ENCODE measurements at places on chromosomes 6 and 20.

GRCh38 chr6:104700371-104701185 is 159.1 kb downstream of the HACE1 start:
- no peak for DNase-seq

DNA sequence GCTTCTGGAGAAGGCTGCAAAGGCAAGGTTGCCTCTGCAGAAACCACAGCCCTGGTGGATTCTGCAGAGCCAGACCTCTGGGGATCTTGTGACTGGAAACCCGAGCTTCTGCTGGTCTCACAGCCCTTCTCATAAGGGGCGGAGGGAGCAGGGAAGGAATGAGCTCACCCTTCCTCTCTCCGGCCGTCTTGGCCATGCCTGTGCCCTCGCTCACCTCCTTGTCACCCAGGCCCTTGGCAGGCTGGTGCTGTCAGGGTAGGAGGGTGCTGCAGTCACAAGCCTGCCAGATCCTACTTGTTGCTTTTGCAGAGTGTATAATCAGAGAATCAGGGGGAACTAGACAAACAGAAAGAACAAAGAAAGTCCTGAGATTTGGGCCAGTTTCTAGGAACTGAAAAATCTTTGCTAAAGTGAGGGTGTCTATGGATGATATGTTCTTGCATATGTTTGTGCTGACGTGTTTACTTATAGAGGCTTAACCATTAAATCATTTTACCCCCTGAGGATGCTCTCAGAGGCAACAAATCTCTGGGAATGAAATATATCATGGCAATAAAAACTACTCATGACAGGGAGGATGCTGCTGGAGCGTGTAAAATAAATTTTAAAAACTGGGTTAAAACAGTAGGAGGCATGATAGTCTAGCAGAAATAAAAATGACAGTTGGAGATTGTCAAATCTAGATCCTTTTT is 244.9 kb upstream of the SOX4 start:
- DNase-seq = peak; percentile 45

- no peak for DNase-seq
Measured at GRCh38 chr20:51129147-51129776, 106.4 kb upstream of the KCNG1 start.

GRCh38 chr6:168558686-168559085 is 117.7 kb downstream of the SMOC2 start:
- no peak for DNase-seq

DNA sequence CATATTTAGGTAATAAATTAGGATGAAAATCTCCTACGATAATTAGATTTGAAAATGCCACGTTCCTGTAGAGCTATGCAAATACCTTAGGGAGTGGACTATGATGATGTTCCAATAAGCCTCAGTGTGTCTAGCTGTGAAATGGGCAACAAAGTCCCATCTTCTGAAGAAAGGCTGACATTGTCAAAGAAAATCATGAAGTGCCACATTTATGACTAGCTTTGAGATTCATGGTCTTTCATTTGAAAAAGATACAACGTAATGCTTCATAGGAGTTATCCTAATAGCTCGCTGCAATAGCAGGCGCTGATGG is 23.8 kb upstream of the BCAS1 start:
- DNase-seq = no peak

GRCh38 chr20:9161311-9161710 is 92.4 kb downstream of the PLCB4 start:
- no peak for DNase-seq

GRCh38 chr20:79565-79964 is 7.9 kb upstream of the DEFB125 start:
- no peak for DNase-seq

DNA sequence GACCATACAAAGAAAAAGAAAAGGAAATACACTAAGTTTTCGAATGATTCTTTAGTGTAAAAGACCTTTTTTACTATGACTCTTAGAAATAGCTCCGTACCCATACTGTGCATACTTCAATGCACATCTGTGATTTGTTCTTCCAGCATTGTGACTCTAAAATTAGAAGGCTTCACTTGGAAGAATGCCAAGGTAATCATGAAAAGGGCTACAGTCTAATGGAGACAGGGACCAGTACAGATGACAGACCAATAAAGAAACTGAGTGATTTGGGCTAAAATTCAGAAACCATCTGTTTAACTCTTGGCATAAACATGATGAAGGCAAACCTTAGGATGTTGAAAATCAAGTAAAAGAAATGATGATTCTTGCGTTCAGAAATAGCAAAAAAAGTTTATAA is 46.3 kb downstream of the CYP39A1 start:
- DNase-seq = peak; percentile 22

- no peak for DNase-seq
Measured at GRCh38 chr6:108403236-108403635, 108.4 kb downstream of the AFG1L start.

DNA sequence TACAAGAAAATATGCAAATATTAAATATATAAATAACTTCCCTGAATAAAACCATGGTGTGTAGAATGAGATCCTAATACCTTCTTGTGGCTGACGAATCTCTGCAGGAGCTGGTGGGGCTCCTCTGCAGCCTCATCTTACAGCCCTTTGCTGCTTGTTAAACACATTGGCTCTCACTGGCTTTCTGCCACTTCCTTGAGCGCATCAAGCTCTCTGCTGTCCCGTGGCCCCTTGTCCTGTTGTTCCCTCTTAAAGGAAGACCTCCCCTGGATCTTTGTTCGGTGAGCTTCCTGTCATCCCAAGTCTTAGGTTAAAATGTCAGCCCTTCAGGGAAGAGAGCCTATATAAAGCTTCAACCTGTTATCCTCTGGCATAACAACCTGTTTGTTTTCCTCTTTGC is 519.6 kb downstream of the DOK5 start:
- peak; percentile 16 for DNase-seq

GRCh38 chr20:3796477-3797225 is 541 bp downstream of the CDC25B start:
- DNase-seq = peak; percentile 33

GRCh38 chr6:42520786-42521607 is 42.8 kb upstream of the UBR2 start:
- no peak for DNase-seq

- no peak for DNase-seq
Measured at GRCh38 chr6:143097224-143097795, 36.6 kb downstream of the AIG1 start.

DNA sequence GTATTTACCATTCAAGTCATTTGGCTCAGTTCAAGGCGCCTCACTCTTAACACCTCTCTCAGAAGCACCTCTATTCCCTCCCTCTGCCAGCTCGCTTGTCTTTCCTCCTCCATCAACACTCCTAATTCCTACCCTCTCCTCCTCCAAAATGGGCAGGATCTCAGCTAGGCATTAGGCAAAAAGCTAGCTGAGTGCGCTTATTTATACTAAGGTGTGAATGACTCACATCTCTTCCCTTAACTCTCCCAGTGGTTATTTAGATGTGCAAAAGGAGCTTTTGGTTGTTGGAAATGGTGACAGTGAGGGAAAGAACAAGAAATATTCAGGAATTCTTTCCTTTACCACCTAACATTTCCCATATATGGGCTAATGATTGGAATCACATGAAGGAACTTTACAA is 29.1 kb downstream of the PACSIN1 start:
- no peak for DNase-seq

DNA sequence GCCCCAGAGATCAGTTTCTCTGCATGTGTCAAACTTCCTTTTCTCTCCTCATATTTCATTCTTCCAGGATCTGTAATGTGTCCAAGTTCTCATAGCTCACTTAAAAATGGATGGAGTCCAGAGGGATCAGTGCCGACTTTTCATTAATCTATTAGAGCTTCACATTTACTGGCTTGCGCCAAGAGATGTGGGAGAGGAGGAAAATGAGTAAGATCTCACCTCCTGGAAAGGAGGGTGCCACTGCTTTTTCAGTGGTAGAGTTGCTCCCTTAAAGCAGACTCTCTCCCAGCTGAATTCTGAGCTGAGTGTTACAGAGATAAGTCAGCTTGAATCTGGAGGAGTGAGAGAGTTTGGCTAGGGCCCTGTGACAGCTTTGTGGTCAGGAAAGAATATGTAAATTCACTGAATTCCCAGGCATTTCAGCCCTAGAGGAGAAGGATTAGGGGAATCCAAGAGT is 175.9 kb downstream of the SOX4 start:
- DNase-seq = peak; percentile 77

GRCh38 chr6:106146852-106147351 is 60.8 kb downstream of the PRDM1 start:
- no peak for DNase-seq

- DNase-seq = no peak
Measured at GRCh38 chr20:16514140-16514539, 59.1 kb downstream of the KIF16B start.

GRCh38 chr6:3902871-3903648 is 53.9 kb downstream of the FAM50B start:
- no peak for DNase-seq

DNA sequence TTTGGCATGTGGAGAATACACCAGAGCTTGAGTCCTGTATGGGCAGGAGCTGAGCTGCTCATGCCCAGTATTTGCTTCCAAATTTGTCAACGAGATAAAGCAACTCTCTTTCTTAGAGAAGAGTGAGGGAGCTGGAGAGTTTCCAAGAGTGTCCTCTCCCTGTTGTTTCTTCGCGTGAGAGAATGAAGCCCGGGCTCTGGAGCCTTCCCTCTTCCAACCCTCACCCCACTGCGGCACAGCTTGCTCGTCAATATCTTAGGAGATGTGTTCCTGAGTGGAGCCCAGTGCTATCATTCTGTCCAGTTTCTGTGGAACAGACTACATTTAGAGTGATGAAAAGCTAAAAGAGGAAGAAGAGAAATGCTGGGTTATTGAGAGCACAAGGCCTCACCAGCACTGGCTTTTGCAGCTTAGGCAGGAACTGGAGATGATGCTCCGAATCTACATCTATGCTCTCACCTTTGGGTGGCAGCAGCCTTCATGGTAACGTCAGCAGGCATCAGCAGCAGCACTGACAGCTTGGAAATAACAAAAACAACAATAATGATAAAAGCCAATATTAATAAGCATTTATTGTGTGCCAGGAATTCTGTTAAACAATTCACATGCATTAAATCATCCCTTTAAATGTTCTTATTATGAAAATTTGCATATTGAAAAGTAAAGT is 66.5 kb upstream of the TFB1M start:
- no peak for DNase-seq

- peak; percentile 70 for DNase-seq
Measured at GRCh38 chr6:10425975-10426780, 11.3 kb upstream of the TFAP2A start.

- DNase-seq = no peak
Measured at GRCh38 chr20:37303637-37304036, 14.2 kb downstream of the MANBAL start.

DNA sequence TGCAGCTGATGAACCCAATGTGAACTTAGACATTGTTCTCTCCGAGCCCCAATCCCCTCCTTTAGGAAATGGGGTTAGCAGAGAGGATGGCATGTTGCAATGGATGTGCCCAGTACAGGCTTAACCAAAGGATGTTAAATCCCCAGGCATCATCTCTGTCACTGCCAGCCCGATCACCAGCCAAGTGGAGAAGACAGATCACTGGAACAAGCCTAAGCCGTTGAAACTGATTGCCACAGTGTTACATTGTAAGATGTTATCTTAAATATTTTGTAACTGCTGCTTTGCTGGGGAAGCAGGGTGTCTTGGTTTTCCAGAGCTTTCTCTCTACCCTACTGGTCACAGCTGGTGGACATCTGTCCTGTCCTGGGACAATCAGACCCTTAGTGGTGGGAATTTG is 783.4 kb upstream of the CHD6 start:
- DNase-seq = peak; percentile 38

DNA sequence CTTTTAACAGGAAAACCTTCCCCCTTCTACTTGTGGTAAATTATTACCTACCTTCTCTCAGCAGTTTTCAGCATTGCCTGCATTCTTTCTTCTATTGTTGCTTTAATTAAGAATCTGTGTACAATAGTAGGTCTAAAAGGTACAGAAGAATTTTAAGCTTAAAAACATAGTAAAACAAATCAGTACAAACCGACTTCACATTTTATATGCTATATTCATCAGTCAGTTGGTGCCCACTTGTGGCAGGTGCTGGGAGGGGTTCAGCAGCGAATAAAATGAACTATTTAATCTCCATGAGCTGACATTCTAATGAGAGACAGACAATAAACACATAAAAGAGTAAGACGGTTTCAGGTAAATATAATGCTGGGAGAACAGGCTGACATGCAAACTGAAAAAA is 73.4 kb upstream of the FBXO30 start:
- DNase-seq = peak; percentile 11

- DNase-seq = no peak
Measured at GRCh38 chr6:22954749-22955385, 385.5 kb downstream of the HDGFL1 start.

GRCh38 chr6:122454673-122455072 is 16.9 kb downstream of the SERINC1 start:
- DNase-seq = no peak

DNA sequence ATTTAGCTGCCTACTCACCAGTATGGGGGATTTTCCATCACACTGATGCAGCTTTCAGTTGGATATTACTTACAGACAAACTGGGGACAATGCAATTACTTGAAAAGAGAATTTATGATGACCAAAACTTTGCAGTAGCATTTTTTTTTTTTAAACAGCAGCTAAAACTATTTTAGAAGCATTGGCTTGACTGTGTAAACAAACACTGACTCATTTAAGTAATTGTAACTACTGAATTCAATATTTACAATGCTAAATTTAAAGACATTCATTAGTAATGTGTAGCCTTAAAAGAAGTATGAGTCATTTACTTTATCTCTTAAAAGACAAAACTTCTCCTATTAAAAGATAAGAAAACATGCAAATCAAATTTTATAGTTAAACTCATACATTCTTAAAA is 295.9 kb upstream of the FERMT1 start:
- DNase-seq = no peak

DNA sequence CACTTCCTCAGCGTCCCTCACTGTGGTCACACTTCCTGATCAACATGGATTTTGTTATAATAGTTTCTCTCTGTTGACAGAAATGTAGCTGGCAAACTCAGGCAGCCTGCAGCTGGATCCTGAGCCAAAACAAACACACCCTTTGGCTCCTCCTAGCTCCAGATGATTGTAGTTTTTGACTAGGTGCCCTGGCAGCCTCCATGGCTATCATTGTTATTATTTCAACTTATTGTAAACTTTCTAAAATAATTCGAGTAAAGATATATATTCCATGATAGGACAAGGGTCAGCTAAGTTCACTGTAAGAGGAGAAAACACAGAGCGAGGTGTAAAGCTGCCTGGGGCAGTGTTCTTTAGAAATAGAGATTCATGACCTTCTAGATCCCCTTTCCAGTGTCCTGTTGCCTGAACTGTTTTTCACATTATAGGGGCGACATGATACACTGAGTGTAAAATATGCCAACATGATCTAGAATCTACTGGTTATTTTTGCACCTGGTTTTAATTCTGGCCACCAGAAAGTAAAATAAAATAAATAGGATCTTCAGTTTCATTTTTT is 98.2 kb upstream of the HDGFL1 start:
- peak; percentile 71 for DNase-seq

GRCh38 chr6:47464052-47464451 is 13.5 kb upstream of the CD2AP start:
- DNase-seq = no peak

DNA sequence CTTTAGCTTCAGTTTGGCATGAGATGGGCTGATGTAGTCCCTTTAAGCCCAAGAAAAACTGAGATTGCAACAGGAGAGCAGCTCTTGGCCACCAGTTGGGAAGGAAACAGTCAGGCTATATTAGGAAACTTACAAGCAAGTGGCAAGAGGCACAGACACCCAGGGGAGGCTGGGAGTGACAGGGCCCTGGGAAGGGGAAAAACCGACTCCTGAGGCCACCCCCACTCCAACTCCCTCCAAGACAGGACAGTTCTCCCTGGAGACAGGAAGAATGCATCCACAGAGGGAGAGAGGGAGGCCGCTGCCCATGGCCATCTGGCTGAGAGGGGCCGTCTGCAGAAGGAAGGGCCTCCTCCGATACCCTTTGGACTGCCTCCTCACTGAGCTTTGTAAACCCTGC is 20.5 kb downstream of the JPH2 start:
- peak; percentile 28 for DNase-seq
